ENCODE measurements at places on chromosomes 4 and X. TPM values are rescaled to one million over a fixed set of nuclear protein-coding genes. Genes with fewer than 3 reads are reported as not detected.

DNA sequence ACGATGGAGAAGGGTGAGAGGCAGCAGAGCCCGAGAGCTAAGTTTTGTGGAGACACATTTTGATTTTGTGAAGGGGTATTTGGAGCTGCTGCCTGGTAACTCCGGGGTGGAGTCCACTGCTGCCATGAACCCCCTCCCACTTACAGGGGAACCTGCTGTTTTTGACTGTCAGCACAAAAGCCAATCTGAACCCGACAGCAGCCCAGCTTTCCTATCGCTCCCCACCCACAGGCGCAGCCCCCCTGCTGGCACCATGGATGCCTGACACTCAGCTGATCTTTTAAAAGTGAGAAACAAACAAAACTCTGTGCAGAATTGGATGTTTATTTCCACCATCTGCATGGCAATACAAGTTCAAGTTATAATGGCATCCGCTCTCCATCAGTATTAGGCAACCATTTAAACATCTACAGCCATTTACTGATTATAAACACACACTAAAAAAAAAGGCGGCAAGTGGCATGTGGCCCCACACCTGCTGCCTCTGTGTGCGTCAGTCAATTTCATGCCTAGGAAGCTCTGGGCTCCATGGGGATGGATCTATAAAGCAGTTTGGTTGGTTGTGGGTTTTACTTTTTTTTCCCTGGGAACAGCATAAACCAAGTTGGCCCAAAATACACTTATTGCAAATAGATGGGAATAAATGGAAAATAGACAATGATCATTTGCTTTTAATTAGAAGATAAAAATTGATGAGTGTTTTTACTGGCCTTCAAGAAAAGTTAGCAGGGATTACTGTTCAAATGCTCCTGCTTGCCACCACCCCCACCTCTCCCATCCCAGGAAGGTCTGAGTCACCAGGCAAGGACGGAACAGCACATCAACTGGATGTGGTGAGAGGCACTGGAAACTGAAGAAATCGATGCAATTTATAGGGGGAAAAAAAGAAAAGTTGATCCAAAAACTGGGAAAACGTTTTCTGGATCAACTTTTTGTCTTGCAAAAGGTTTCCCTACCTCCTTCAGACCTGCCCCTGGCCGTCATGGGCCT, 46.0 kb downstream of the SEPSECS start:
- no peak overlapping the region for H3K27ac ChIP-seq
- no peaks in the 10 kb centered on the region for H3K27me3 ChIP-seq
- H3K4me1 ChIP-seq, result no peaks in the 10 kb centered on the region
- no peak for DNase-seq
- H3K36me3 ChIP-seq, result no peaks in the 10 kb centered on the region

DNA sequence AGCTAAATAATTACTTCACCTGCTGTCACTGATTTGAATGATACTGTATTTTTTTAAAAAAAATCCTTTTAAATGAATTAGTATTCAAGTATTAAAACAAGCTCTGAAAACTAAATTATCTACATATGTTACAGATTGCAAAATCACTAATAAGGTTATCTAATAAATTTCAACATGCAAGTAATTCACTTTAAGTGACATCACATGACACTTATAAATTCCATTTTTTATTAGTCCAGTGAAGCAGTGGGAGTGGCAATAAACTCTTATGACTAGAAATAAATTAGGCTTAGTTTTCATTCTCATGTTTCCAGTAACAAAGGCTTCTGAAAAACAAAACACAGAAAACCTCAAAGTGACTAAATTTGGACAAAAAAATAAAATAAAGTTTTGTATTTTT, 36.3 kb downstream of the SMIM31 start:
- H3K27me3 ChIP-seq, result no peaks in the 10 kb centered on the region
- no peak overlapping the region for H3K4me3 ChIP-seq
- no peaks in the 10 kb centered on the region for H3K4me1 ChIP-seq

DNA sequence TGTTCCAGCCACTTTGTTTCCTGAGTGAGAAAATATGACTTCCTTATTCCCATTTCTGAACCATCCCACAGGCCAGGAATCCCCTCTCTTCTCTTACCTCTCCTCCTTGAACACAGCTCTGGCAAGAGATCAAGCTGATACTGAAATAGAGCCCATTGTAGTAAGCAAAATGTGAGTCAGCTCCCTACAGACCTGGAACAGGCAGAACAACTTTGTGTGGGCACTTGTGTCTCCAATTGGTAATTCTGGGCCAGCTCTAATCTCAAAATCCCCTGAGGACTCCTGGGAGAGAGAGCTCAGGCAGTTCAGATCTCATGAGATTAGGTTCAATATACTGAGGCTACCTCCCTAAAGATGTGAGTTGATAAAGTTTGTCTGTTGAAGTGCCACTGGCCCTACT, 213.5 kb downstream of the GUCY2F start:
- no peak overlapping the region for H3K27ac ChIP-seq
- no peaks in the 10 kb centered on the region for H3K4me1 ChIP-seq
- H3K36me3 ChIP-seq, result no peaks in the 10 kb centered on the region
- H3K4me3 ChIP-seq, result no peak overlapping the region
- no peak for DNase-seq

The SPARCL1 gene
- total RNA-seq, result 299 TPM

DNA sequence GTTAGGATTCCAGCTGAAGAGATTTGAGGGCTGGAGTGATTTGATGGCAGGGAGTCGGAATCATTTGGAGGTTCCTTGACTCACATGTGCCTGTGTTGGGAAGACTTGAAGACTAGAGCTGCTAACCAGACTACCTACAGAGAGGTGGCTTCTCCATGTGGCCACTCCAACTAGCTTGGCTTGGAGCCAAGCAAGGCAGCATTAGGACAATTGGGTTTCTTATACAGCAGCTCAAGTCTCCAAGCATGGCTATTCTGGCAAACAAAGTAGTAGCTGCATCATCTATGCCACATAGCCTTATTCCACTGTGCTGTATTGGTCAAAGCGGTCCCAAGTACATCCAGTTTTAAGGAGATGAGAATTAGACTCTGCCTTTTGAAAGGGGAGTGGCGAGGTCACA, 171.7 kb upstream of the SLC4A4 start:
- no peak overlapping the region for H3K4me3 ChIP-seq
- no peaks in the 10 kb centered on the region for H3K27me3 ChIP-seq
- H3K27ac ChIP-seq, result no peak overlapping the region
- H3K4me1 ChIP-seq, result no peaks in the 10 kb centered on the region

DNA sequence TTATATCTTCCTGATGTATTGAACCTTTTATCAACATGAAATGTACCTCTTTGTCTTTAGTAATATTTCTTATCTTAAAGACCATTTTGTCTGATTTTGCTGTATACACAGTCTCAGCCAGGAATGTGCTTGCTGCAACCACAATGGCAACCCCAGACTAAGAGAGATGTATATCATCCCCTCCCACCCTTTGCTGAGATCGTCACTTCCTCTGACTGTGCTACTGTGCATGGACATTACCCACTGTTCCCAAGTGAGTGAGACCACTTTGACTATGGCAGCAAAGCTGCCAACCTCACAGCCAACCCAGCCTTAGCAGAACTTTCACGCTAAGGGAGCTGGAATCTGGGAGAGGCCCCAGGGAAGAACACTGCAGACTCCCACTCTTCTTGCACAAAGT, 46.0 kb downstream of the EIF2S3 start:
- no peaks in the 10 kb centered on the region for H3K4me1 ChIP-seq
- DNase-seq, result no peak
- H3K4me3 ChIP-seq, result no peak overlapping the region
- H3K27me3 ChIP-seq, result no peaks in the 10 kb centered on the region
- no peak overlapping the region for H3K27ac ChIP-seq

DNA sequence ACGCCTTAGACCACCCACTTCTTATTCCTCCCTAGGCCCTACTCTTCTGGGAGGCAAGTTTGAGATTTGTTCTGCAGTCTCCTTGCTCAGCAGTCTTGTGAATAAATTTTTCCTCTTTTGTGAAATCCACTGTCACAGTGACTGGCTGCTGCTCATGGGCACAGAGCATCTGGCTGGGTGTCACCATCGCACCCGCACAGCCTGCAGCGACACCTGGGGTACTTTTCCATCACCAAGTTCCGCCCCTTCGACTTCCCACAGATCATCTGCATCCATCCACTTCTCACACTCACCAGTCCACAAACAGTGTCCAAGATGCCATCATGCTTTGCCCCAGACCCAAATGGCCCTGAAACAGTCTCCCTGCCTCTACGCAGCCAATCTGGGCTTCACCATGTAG, 36.4 kb upstream of the AFAP1 start:
- no peaks in the 10 kb centered on the region for H3K27me3 ChIP-seq
- no peaks in the 10 kb centered on the region for H3K36me3 ChIP-seq
- no peak overlapping the region for H3K4me3 ChIP-seq
- H3K4me1 ChIP-seq, result peaks cover 27% of the 10 kb centered on the region

The MAD2L1 gene
- 2.2 TPM for total RNA-seq

DNA sequence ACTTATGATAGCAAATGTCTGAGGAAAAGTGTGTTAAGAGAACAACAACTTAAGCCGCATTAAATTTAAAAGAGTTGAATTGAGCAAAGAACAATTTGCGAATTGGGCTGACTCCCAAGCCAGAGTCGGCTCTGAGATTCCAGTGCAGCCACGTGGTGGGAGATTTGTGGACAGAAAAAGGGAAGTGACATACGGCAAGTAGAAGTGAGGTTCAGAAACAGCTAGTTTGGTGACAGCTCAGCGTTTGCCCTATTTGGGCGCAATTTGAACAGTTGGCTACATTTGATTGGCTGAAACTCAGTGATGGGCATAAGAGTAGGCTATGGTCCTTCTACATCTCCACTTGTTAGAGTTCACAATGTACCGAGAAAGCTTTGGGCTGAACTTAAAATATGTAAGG, 124.0 kb downstream of the PRKX start:
- H3K27me3 ChIP-seq, result no peaks in the 10 kb centered on the region
- H3K36me3 ChIP-seq, result no peaks in the 10 kb centered on the region
- H3K4me1 ChIP-seq, result no peaks in the 10 kb centered on the region
- no peak overlapping the region for H3K27ac ChIP-seq
- no peak overlapping the region for H3K4me3 ChIP-seq
- no peak for DNase-seq

The RASSF6 gene
- 1.9 TPM for total RNA-seq

DNA sequence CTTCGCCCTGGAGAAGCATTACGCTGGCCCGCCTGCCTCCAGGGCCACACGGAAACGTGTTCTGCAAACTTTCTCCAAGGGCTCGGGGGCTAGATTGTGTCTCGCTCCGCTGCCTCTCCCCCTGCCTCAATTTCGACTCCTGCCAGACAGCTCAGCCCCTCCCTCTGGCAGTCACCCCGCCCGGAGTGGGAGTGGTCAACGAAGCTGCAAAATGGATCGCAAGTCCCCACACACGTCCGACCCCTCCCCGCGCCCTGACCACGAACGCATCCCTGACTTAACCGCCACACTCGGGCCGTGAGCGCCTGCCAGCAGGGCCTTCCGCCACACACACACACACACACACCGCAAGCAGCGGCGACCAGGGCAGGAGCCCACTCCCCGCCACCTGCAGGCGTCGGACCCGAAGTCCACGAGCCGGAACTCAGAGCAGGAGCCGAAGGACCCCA, 47.0 kb upstream of the NKAP start:
- no peaks in the 10 kb centered on the region for H3K36me3 ChIP-seq
- peak overlapping the region; percentile 39 for H3K4me3 ChIP-seq
- peaks cover 65% of the 10 kb centered on the region for H3K27me3 ChIP-seq
- no peak overlapping the region for H3K27ac ChIP-seq

- DNase-seq, result no peak
- H3K27me3 ChIP-seq, result no peaks in the 10 kb centered on the region
- H3K36me3 ChIP-seq, result no peaks in the 10 kb centered on the region
- no peak overlapping the region for H3K27ac ChIP-seq
- no peak overlapping the region for H3K4me3 ChIP-seq
- H3K4me1 ChIP-seq, result no peaks in the 10 kb centered on the region
These were observed 87.6 kb downstream of the TMEM144 start for GRCh38 chr4:158297866-158298265.

- H3K27ac ChIP-seq, result no peak overlapping the region
- no peaks in the 10 kb centered on the region for H3K36me3 ChIP-seq
- H3K27me3 ChIP-seq, result no peaks in the 10 kb centered on the region
- H3K4me3 ChIP-seq, result no peak overlapping the region
- DNase-seq, result no peak
These were observed 60.6 kb downstream of the CHRDL1 start for GRCh38 chrX:110734894-110735541.

DNA sequence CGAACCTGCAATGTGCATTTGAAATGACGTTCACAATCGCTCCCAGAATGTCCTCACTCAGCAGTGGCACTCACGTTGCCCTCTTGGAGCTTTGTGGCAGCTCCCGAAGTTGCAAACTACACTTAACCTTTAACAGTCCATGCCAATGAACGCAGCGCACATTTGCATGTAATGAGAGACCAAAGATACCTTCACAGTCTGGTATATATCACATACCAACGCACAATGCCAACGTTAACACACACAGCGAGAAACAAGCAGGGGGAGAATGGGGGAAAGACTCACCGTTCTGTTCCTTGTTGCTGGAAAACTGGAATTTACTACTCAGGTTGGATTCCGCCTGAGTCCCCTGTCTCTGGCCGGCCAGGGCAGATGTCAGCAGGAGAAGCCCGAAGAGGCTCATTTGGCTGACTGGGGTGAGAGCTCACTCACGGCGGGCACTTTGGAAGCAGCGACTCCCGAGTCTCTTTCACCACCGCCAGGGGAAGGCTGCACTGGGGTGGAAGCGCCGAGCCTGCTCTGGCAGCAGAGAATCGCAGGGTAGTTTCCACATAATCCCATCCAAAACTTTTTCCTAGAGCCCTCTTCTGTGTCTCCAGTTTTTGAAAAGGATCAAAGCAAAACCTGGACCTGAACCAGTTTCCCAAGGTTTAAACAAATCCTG, 966 bp downstream of the PDGFC start:
- DNase-seq, result peak; percentile 76
- no peaks in the 10 kb centered on the region for H3K36me3 ChIP-seq
- peaks cover 35% of the 10 kb centered on the region for H3K4me1 ChIP-seq
- peak overlapping the region; percentile 85 for H3K27ac ChIP-seq
- H3K27me3 ChIP-seq, result no peaks in the 10 kb centered on the region

- no peaks in the 10 kb centered on the region for H3K4me1 ChIP-seq
- no peak overlapping the region for H3K4me3 ChIP-seq
- no peak overlapping the region for H3K27ac ChIP-seq
- H3K36me3 ChIP-seq, result no peaks in the 10 kb centered on the region
These were observed 8.7 kb upstream of the GABRE start for GRCh38 chrX:151983186-151983585.

The NDNF gene
- 108 TPM for total RNA-seq

The ALAS2 gene
- 0.89 TPM for total RNA-seq

The SLC25A31 gene
- total RNA-seq, result not detected

DNA sequence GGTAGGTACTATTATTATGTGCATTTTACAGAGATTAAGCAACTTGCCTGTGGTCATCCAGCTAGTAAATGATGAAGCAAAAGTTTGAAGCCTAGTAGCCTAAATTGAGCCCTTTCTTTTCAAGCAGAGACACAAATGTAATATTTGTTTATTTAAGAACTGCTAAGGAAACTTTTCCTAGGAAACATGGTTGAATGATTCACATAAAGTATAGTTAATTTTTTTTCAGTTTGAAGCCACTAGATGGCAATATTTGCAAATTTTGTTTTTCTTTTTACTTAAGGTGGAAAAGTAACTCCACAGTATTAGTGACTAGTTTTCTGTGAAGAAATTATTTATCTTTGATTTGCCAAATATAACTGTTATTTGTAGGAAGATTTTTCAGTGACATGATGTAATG, 52.8 kb upstream of the ANKRD17 start:
- no peak for DNase-seq
- H3K36me3 ChIP-seq, result no peaks in the 10 kb centered on the region
- no peaks in the 10 kb centered on the region for H3K4me1 ChIP-seq
- H3K27ac ChIP-seq, result no peak overlapping the region
- H3K4me3 ChIP-seq, result no peak overlapping the region
- H3K27me3 ChIP-seq, result no peaks in the 10 kb centered on the region

The FGF2 gene
- total RNA-seq, result 8.1 TPM

- H3K27ac ChIP-seq, result no peak overlapping the region
- H3K36me3 ChIP-seq, result no peaks in the 10 kb centered on the region
- H3K4me1 ChIP-seq, result no peaks in the 10 kb centered on the region
- H3K4me3 ChIP-seq, result no peak overlapping the region
- no peak for DNase-seq
- no peaks in the 10 kb centered on the region for H3K27me3 ChIP-seq
These were observed 29.1 kb upstream of the DKK2 start for GRCh38 chr4:107065201-107065600.
